ENCODE measurements at places on chromosomes 16 and 17.

- no peak for DNase-seq
Measured at GRCh38 chr17:16300554-16300953, 52.7 kb downstream of the CENPV start.

DNA sequence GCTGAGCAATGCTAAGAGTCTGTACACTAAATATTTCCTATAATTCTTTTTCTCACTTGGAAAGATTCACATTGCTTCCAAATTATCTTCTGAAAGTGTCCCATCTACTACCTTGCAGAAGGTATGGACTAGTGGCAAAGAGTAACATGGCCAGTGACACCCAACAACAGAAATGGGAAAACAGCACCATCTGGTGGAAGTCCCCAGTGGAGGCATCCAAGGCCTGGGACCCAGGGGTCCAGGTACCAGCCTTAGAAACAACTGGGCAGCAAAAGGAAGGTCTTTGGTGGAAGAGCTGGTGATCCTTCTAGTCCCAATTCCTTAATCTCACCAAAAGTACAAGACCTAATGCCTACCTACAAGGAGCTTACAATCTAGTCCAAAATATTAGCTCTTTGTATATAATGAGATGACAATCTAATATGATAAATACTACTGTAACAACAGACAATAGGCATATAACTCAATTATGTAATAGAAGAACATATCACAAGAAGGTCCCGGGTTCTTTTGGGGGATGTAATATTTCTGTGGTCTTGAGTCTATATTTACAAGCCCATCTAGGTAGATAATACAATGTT, 55.3 kb downstream of the SKAP1 start:
- no peak for DNase-seq

DNA sequence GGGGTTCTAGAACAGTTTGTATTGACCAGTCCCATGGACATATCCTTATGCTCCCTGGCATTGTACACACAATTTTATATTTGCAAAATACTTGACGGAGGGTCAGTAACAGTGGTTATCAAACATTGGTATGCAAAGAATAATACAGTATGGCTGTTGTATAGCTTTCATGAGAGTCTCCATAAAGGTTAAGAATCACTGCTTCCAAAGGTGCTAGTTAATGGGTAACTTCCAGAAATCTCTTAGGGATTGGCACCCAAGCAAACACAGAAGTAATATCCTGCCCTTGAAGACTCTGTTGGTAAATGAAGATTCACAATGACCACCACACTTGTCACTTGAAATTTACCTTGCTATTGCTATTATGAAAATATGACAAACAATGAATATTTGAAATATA, 239.2 kb downstream of the ZFHX3 start:
- DNase-seq, result no peak

GRCh38 chr17:50955160-50955559, 89.0 kb upstream of the TOB1 start:
- no peak for DNase-seq

- DNase-seq, result no peak
Measured at GRCh38 chr16:80591071-80591915, 50.5 kb downstream of the DYNLRB2 start.

- DNase-seq, result no peak
Measured at GRCh38 chr17:65359016-65359415, 202.4 kb downstream of the AXIN2 start.

DNA sequence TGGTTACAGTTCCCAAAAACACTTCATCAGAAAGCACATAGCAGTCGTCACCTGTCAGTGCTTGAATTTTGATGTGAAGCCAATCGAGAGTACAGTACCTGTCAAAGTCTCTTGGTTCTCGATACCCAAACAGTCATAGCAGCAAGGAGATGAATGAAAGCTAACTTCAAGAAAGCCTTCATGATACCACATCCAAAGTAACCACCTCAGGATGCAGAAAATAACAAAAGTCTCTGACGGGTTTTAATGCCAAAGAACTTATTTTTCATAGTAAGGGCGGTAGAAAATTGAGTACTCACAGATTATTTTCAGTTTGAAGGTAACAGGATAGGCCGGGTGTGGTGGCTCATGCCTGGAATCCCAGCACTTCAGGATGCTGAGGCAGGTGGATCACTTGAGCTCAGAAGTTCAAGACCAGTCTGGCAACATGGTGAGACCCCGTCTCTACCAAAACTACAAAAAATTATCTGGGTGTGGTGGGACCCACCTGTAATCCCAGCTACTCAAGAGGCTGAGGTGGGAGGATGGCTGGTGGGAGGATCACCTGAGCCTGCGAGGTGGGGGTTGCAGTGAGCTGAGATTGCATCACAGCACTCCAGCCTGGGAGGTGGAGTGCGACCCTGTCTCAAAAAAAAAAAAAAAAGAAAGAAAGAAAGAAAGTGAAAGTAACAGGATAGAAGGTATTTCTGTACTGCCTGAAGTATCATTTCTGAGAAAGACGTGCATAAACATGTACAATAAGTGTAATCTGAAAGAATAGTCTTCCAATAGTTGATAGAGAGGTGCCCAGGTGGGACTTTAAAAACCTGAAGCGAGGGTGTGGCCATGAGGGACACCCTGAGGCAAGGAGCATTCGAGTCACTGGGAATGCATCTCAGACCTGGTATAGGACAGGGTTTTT, 15.4 kb downstream of the MFSD11 start:
- DNase-seq, result no peak

DNA sequence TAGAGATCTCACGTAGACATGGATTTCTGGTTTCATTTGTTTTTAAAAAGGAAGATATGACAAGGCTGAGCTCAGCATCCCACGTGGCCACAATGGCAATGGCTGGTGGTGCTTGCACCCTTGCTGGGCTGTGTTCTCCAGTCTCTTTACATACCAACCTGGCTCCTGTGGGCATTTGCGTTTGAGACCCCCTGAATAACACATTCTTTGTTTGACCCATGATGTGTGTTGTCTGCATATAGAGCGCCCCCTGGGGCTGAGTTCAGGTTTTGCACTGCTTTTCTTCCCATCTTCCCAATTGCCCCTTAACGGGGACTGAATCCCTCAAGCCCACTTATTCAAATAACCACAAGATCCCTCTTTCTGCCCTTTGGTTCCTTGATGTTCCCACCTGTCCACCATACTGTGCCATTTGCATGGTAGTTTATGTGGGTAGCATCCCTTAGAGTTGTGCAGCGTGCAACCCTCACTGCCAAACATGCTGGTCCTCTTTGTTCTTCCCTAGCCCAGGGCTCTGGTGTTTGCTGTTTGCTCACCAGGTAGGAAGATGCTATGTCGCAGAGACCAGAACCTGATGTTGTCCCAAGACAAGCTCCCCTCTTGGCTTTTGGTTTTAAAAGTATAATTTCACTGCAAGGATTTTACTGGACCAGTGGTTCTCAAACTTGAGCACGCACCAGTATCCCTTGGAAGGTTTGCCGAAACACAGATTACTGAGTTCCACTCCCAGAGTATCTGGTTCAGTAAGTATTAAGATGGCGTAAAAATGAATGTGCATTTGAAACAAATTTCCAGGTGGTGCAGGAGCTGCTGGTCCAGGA, 38.5 kb upstream of the NKD1 start:
- peak; percentile 23 for DNase-seq

- DNase-seq, result no peak
Measured at GRCh38 chr17:80219763-80220053, 425 bp downstream of the SGSH start.

GRCh38 chr16:24531166-24531565, 8.2 kb upstream of the RBBP6 start:
- DNase-seq, result no peak

DNA sequence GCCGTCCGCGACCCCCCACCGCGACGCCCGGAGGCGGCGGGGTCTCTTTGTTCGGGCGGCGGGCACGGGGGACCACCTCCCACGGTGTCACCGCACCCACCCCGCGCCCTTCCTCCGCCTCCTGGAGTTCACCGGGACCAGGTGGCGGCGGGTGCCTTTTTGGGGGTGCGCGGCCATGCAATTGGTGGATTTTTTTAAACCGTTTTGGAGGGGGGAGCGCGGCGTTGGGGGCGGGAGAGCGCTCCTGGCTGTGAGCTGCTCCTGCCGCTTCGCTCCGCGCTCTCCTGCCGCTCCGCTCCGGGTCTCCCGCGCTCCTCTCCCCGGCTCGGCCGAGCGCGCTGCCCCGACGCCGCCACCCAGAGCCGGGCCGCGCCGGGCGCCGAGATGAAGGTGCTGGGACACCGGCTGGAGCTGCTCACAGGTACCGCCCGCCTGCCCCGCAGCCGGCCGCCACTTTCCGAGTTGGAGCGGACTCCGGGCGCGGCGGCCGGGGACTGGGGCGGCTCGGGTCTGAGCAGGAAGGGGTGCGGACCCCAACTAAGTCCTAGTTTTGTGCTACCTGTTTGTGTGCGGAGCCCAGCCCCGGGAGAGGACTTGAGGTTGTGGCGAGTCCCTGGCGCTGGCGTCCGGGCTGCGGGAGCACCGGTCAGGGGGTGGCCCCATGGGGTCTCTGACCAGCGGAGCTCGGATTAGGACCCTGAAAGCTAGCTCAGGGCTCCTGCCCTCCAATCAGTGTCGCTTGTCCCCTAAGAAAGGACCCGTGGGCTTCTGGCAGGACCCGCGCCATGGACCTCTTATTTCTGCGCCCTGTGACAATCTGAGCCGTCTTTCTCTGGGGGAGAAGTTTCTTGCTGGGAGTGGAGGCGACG, 35.7 kb upstream of the NDRG4 start:
- peak; percentile 39 for DNase-seq

DNA sequence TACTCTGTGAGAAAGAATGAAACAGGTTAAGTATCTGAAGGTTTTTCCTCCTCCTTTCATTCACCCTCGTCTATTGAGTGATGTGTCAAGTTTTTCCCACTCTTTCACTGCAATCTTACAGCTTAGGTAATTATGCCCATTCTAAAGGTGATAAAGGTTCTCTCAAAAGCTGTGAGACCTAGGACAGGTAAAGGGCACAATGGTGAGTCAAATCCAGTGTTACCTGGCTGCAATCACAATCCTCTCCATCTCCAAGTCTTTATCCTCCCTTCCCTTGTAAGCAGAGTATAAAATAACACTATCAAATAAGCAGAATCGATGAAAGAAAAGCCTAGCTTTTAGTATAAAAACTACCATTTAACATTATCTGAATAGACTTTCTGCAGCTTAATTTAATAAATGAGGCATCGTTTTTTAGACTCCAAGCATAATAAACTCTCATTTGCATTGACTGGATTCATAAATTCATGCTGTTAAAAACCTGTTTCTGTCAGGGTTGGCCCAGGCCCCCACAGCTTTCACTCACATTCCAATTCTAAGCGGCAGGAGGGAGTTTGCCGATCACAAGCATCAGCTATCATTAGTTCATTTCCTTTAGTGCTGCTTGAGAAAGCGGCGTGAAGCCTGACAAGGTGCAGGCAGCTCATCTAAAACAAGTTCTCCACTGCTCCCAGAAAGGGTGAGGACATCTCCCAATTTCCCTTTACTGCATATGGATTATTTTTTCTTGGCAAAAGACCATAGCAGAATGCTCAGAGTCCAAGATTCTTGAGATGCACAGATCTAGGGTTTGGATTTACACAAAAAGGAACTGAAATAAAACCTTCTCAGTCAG, 67.8 kb downstream of the CDH8 start:
- no peak for DNase-seq

- peak; percentile 67 for DNase-seq
Measured at GRCh38 chr16:49921791-49922456, 66.0 kb upstream of the ZNF423 start.

- DNase-seq, result no peak
Measured at GRCh38 chr16:10497132-10498101, 83.0 kb downstream of the EMP2 start.

DNA sequence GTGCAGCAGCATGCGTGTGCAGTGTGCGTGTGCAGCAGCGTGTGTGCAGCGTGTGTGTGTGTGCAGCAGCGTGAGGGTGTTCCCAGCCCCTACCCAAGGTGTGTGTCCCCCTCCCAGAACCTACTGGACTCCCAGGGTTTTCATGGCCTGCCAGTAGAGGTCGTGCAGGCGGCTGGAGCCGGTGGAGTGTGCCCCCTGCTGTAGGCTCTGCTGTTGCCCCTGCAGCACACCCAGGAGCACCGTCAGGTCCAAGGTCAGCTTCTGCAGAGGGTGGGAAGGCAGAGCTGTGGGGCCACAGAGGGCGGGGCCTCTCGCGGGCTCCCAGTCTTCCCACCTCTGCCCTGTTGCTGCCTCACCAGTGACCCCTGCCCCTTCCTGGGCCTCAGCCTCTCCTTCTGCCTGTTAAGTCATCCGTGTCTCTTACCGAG, 14.9 kb downstream of the MYBBP1A start:
- DNase-seq, result no peak

GRCh38 chr17:58324056-58324408, 4.6 kb downstream of the TSPOAP1 start:
- no peak for DNase-seq

- DNase-seq, result no peak
Measured at GRCh38 chr16:10169031-10169430, 13.2 kb downstream of the GRIN2A start.

DNA sequence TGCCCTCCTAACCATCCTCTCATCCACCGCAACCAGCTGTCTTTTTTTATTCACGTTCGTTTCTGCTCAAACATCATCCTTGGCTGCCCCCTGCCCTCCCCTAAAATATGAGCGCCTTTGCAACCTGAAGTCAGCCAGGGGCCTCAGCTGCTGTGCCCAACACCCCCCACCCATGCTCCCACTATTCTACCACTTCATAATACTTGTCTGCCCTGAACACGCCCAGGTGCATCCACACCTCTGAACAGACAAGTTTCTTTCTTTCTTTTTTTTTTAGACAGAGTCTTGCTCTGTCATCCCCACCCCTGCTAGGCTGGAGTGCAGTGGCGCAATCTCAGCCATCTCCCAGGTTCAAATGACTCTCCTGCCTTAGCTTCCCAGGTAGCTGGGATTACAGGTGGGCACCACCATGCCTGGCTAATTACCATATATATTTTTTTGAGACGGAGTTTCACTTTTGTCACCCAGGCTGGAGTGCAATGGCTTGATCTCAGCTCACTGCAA, 26.9 kb downstream of the CEP295NL start:
- DNase-seq, result no peak

GRCh38 chr17:77428749-77429368, 288.1 kb downstream of the SEC14L1 start:
- DNase-seq, result no peak

DNA sequence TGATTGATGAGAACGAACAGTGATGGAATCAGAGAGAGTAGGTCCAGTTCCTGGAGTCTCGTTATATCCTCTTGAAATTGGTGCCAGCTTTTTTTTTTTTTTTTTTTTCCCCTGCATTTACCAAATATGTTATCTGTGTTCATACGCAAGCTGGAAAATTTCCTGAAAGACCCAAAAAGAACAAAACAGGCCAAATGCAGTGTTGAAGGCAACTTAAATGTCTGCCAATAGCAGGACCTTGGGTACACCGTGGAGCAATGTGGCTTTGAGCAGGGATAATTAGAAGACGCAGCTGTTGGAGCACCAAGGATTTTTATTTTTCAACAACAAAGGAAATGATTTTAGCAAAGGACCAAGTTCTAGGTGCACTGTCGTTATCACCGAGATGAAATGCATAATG, 105.0 kb downstream of the ABCC6 start:
- DNase-seq, result no peak

- DNase-seq, result no peak
Measured at GRCh38 chr17:57867126-57867525, 17.3 kb upstream of the MRPS23 start.
